ENCODE measurements at places on chromosomes 1 and 21.

GRCh38 chr1:112387807-112388206 lies 8.2 kb upstream of the CTTNBP2NL start:
- no peak for DNase-seq

DNA sequence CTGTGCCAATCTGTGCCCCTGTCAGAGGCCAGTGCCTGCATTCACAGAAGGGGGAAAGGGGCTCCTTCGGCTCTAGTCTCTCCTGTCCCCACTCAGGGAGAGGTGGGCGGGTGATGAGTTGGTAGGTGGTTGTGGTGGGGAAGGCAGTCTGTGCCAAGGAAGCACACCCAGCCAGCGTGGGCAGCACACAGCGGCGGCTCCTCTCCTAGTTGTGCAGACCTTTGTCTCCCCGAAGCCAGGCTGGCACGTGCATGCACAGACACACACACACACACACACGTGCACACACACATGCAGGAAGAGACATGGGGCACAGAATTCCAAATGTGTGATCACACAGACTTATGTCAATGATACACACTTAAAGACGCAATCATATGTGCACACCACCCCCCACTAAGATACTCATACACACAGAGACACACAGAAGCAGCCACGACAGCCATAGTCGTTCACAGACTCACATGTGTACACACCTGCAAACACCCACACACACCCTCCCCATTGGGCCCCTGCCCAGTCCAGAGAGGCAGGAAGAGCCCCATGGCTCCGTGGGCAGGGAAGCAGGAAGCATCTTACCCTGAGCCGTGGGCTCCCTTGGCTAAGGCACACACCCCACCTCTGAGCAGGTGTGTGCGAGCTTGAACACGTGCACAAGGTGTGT lies 16.4 kb downstream of the RIMS3 start:
- no peak for DNase-seq

- no peak for DNase-seq
Measured at GRCh38 chr1:40317394-40318074, 448 bp upstream of the COL9A2 start.

- no peak for DNase-seq
Measured at GRCh38 chr21:42962380-42963007, 11.9 kb upstream of the PKNOX1 start.

DNA sequence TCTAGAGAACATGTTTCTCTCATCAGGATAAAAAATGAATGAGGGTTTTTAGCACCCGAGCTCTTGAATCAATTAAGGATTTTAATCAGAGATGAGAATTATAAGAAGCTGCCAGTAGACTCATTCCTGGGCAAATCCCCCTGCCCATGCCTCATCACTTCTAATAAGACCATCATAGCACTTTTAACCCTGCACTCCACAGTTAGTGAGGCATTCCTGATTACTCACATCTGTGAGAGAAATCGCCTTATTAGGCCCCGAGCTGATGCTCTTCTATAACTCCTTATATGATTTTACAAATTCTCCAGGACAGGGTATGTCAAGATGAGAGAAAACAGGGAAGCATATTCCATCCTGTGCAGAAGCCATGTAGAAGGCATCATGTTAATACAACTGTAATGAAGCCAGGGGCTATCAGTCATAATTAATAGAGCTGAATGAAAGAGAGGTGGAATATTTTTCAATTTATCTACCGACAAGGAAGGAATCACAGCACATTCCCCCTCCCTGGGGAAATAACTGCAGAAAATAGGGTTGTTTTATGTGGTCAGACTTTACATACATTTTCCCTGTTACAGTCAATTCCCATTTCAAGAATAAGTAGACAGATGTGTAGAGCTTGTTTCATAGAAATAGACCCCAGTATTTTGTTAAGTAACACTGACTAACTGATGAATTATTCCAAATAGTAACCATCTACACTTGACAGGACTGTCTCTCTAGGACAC lies 272.7 kb downstream of the HHIPL2 start:
- no peak for DNase-seq

- DNase-seq, result no peak
Measured at GRCh38 chr1:225477296-225477911, 49.6 kb upstream of the LBR start.

- peak; percentile 16 for DNase-seq
Measured at GRCh38 chr1:50371749-50372148, 51.5 kb downstream of the DMRTA2 start.

DNA sequence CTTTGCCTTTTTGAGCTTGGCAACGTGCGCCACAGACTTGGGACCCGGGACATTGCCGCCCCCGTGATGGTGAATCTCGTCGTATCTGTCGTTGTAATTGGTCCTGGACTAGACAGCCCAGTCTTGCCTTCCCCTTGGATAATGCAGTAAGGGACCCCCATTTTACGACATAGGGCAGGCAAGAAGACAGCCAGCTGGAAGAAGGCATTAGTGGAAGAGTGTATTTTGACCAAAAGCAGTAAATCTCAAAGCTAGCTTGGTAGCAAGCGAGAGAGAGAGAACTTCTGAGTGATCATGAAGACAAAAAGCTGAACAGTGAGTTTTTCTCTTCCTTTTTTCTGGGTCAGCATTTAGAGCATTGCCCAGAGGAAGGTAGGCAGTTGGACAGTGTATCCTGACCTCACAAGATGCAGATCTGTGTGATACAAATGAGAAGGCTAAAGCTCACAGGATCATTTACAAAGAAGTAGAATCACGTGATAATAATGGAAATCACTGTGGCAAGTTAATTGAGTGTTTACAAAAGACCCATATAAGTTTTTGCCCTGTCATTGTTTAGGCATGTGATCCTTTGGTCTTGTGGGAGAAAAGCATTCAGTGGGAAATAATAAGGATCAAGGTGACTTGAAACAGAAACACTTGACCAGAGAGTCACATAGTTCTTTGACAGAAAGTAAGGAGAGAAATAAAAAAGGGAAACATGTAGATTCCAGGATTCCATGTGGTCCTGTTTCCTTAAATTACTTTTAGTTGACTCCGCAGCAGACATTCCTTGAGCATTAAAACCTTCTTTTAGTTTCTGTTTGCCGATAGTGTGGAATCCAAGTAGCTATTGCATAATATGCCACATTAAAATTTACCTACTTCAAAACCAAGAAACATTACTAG lies 66.3 kb downstream of the CNST start:
- DNase-seq, result peak; percentile 19

- no peak for DNase-seq
Measured at GRCh38 chr21:31912501-31912900, 39.7 kb downstream of the HUNK start.
